ENCODE measurements at places on chromosomes 2 and 18.

DNA sequence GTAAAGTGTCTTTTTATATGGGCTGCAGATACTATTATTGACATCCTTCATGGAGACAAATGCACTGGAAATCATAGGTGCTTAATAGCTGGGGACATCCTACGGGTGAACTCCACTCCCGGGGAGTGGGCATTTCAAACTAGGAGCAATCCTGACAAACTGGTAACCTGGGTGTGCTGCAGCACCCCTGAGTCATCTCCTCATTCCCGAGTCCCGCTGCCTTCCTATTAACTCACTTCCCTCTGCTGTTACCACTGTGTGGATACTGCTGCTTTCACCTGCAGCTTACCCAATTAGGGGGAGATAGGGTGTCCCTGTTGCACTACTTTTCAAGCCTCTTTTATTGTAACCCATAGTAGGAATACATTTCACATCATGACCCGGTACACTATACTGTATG lies 134.2 kb downstream of the RAPGEF4 start:
- DNase-seq = no peak

GRCh38 chr2:12613137-12613835 lies 103.5 kb upstream of the TRIB2 start:
- no peak for DNase-seq

GRCh38 chr2:77007686-77008085 lies 514.5 kb downstream of the LRRTM4 start:
- no peak for DNase-seq

- DNase-seq = no peak
These were observed 49.6 kb upstream of the BZW1 start for GRCh38 chr2:200762127-200762526.

DNA sequence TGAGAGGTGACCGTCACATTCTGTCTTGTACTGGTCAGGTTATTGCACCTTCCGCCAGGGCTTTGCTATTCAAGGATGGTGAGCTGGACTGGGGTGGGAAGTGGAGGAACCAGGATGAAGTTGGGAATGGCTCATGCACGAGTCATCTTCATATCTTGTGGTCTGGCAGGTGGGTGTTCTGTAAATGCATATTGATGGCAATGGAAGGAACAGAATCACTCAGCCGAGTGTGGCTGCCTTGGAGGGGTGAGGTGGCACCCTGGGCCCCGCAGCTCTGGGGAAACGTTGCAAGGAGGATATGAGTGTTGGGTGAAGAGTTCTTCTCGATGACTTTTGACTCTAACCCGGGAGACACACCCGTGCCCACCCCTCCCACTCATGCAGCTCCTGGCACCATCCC lies 1.2 kb downstream of the NEU2 start:
- no peak for DNase-seq

GRCh38 chr2:100692906-100693305 lies 127.0 kb upstream of the NPAS2 start:
- no peak for DNase-seq

Measured in erythroblast (primary cell).